Uterus (tissue), 4 donors: ENCODE measurements at places on chromosomes 7 and 10. TPM values are rescaled to one million over a fixed set of nuclear protein-coding genes. Genes with fewer than 3 reads are reported as not detected.

HOXA3 gene
- 1.0 TPM for total RNA-seq

PODXL gene
- total RNA-seq: 38.5 TPM

IL2RA gene
- 0.28 TPM for total RNA-seq

GRCh38 chr7:44454348-44454747 lies 36.1 kb downstream of the NUDCD3 start:
- DNase-seq: no peak

DNA sequence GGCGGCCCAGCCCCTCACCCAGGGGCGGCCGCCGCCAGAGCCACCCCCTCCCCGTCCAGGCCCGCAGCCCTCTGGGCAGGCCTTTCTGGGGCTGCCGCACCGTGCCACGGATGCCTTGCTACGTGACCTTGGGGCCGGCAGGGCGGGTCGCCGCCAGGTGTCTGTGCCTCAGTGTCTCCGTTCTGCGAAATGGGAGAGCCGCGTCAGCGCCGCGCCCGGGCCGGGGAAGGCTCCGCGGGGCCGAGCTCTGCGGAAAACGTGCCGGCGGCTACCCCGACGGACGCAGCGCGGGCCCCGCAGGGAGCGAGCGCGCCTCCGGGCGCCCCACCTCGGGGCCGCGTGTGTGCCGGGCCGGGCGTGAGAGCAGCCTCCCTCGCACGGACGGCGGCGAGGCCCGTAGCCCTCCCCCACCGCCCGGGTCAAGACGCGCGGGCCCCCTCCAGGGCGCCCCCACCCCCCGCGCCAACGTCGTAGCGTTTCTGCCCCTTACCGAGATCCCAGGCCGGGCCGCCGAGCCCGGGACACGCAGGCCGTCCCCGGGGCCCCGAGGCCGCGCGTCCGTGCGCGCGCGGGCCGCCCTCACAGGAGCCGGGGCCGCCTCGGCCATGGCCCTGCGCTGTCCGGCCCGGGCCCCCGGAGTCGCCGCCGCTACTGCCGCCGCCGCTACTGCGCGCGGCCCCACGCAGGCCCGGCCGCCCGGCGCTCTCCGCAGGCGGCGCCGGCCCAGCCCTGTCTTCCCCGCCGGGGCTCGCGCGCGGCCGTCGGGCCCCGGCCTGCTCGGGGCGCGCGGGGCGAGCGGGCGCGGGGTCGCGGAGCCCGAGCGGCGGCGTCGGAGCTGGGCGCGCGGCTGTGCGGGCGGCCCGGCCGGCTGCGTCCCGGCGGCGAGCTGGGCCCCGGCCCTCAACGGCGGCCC lies 1.1 kb downstream of the ZNF777 start:
- DNase-seq: no peak

GRCh38 chr10:106500925-106501525 lies 663.5 kb downstream of the SORCS1 start:
- no peak for DNase-seq

DNA sequence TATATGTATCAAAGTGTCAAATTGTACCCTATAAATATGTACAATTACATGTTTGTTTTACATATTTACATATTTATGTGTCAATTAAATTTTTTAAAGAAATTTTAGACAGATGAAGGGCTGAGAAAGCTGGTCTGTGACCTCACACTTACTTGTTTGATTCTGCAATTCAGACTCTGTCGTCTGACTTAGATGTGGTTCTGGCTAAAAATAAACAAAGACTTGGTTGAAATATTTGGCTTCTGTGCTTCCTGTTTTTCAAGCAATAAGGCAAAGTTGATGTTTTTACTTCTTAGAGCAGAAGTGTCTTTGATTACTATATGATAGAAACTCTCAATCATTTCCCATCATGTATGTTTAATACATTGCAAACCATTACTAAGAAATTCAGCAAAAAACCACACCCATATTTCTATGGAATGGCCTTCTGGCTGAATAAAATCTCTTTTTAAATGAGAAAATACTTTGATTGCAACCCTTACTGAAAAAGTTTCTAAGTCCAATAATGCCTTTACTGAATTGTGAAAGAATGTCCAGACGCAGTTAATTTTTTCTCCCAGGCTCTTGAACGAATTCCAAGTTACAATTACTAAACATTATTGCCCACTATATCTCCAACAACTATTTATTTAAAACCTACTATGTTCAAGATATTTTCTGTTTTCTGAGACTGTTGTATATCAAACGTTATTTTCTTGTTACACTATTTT lies 59.5 kb upstream of the PRKG1 start:
- no peak for DNase-seq

DNA sequence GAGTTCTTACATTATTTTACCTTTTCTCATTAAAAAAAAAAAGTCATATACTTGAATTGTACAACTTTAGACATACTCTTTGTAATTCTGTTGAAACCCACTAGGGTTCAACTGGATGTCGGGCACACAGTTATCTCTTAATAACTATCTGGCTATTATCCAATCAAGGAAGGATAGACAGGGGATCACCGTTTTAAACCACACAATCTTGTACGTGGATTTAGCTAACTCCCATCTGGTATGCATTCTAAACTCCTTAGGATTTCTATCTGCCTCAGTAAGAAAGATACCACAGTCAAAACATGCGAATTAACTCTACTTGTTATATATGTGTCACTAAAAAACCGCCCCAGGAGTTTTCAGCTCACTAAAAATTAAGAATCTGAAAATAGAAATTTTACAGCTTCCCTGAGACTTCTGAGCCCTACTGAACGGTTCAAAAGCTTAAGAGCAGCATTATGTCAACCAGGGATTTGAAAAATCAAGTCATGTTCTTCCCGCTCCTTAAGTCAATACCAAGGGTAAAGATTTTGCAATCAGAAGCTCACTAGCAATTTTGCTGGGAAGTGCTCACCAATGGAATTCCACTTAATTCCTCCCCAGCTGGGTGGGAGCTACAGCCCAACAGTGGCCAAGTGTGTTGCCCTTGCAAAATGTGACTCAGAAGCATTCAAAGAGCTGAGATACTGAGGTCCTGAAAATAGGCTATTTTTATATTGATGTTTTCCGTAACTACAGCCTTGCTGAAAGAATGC lies 267.0 kb downstream of the FRMD4A start:
- DNase-seq: no peak

DNA sequence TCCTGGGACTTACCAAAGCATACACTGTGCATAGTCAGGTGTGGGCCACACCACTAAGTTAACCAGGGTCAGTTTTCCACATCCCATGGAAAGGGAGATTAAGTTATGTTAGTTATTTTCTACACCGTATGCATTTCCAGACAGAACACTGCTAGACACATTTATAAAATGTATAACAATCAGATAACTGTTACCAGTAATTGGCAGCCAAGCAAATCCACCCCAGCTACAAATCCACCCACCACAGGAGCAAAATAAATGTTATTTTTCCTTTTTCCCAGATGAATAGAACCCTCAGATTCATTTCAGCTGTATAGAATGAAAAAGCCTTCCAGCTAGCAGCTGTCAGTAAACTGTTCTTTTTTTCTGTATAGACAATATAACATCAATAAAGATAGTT lies 256.9 kb upstream of the FZD1 start:
- DNase-seq: no peak

DNA sequence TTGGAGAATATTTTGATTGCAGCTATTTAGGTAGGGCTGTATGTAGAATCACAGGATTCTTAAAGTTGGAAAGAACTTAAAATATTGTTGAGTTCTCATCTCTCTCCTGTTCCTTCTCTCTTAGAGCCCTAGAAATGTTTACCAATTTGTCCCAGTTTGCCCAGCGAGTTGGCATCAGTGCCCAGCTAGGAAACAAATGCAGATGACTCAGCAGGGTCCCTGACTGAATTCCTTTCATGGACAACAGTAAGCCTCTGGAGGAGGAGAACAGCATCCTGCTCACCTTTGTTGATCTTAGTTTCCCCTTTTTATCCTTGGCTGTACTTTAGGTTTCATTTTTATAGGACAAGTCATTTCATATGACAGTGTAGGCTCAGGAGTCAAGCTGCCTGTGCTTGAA lies 89.3 kb downstream of the SEC23IP start:
- no peak for DNase-seq

GRCh38 chr10:84675060-84675459 lies 346.7 kb downstream of the CCSER2 start:
- no peak for DNase-seq

- no peak for DNase-seq
Observed at GRCh38 chr7:1248143-1248915, 15.7 kb downstream of the UNCX start.

- no peak for DNase-seq
Observed at GRCh38 chr7:24406053-24406788, 122.2 kb downstream of the NPY start.

DNA sequence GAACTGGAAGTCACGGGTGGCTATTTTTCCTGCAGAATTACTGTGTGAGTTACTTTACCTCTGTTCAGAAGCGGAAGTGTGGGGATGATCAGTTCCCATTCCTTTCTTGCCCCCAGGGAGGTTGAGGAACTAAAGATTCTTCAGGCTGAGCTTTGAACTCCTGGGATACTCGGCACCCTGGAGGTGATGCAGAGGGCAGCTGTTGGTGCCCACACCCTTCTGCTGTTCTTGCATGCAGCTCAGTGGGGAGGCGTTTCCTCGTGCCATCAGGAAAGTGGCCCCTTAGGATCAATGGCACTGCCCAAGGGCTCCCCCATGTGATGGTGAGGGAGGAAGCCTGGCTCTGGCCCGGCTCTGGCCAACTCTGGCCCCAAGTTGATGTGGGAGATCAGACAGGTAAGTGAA lies 44.7 kb upstream of the MXI1 start:
- no peak for DNase-seq

DNA sequence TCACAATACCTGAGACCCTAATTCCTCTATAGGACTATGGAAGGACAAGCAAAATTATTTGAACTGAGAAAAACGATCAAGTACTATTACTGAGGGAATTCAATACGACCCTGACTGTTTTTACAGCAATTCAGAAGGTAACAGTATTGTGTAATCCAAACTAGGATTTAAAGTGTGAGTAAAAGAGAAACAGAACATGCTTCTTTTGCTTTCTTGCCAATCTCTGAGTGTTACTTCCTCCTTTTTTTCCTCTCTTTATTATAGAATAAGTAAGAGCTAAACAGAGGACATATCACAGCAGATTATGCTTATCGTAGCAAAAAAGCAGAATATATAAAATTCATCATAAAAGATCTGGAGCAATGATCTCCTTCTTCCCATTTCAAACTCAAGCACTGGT lies 292.1 kb downstream of the THSD7A start:
- no peak for DNase-seq

DNA sequence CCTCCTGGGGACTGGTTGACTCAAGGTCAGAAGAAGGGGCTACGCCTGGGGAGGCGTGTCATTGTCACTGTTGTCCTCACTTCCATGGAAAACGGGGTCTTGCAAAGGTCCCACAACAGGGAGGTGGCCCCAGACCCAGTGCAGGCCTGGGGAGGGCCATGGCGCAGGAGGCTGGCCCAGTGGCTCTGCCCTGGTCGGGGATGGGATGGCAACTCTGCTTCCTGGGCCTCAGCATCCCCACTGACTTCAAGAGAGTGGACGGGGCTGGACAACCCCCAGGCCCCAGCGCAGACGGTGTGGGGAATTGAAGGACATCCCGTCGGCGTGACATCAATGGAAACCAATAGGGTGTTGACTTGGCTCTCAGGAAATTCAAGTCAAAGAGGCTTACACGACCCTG lies 35.2 kb downstream of the MICALL2 start:
- no peak for DNase-seq

DNA sequence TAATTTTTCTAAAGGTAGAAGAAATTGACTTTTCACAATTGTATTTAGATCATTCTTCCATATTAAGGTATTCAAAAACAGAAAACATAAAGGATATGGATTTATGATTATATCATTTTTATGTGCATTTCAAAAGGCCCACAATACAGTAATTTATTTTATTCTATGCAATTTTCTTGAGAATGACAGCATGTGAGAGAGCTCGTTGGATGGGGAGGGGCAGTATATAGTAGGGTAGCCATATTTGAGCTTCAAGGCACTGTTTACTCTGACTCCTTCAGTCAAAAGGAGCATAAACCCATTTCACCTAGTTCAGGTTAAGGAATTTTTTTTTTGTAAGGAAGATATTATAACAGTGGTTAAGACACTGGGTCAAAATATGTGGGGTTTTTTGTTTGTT lies 140.8 kb upstream of the KAT6B start:
- no peak for DNase-seq

DNA sequence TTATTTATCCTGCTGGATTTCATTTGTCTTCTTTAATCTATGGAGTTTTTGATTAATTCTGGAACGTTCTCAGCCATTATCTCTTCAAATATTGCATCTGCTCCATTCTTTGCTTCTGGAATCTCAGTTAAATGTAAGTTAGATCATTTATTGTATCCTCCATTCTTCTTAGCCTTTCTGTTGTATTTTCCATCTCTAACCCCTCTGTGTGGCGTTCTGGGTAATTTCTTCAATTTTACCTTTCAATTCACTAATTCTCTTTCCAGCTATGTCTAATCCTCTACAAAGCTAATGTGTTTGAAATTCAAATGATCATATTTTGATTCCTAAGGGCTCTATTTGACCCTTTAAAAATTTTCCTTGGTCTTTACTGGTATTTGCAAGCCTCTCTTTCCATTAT lies 92.4 kb downstream of the CDH23 start:
- no peak for DNase-seq

DNA sequence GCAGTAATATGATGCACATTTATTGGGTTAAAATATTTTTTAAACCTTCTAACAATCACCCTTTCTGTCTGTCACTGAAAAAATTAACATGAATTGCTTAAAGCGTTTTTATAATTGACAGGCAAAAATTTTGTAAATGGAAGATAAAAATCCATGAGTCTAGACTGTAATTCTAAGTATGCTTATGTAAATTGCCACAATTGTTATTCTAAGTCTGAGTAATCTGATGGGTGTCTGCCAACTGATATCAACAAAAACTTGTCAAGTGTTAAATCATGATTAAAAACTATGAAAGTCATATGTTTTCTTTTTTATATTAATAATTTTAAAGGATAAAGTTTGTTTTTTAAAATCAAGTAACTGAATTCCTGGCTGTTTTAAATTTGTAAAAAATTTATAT lies 208.2 kb downstream of the CDK14 start:
- no peak for DNase-seq

- DNase-seq: no peak
Observed at GRCh38 chr10:15735763-15736162, 16.0 kb upstream of the ITGA8 start.

- no peak for DNase-seq
Observed at GRCh38 chr10:77127243-77127642, 510.4 kb downstream of the KCNMA1 start.
